Activated T-helper 17 cell treated with anti-CD3 and anti-CD28 coated beads, Interleukin-2, amount 50 U/mL, for 72 hours (primary cell): ENCODE measurements at places on chromosomes 13 and 19. TPM values are rescaled to one million over a fixed set of nuclear protein-coding genes. Genes with fewer than 3 reads are reported as not detected.
A peak's percentile ranks its signal among the peaks of the same experiment; 100 is the strongest.

The SUGP2 gene
- total RNA-seq: 120 TPM

The SYNE4 gene
- 1.5 TPM for total RNA-seq

The LENG9 gene
- total RNA-seq: 4.4 TPM

GRCh38 chr13:66553391-66553790 is 676.7 kb downstream of the PCDH9 start:
- no peak for ATAC-seq
- no peaks in the 10 kb centered on the region for H3K27me3 ChIP-seq
- no peaks in the 10 kb centered on the region for H3K4me1 ChIP-seq
- no peak overlapping the region for H3K27ac ChIP-seq
- no peaks in the 10 kb centered on the region for H3K36me3 ChIP-seq
- no peak overlapping the region for H3K4me3 ChIP-seq

GRCh38 chr13:48908381-48909055 is 67.2 kb upstream of the FNDC3A start:
- H3K4me1 ChIP-seq: no peaks in the 10 kb centered on the region
- H3K36me3 ChIP-seq: no peaks in the 10 kb centered on the region
- H3K27ac ChIP-seq: no peak overlapping the region
- H3K4me3 ChIP-seq: no peak overlapping the region

GRCh38 chr13:39538816-39539790 is 63.9 kb downstream of the LHFPL6 start:
- H3K27me3 ChIP-seq: peaks cover 16% of the 10 kb centered on the region
- no peaks in the 10 kb centered on the region for H3K4me1 ChIP-seq
- H3K27ac ChIP-seq: no peak overlapping the region
- ATAC-seq: no peak
- H3K4me3 ChIP-seq: no peak overlapping the region

GRCh38 chr19:37905946-37906868 is at the start of gene WDR87:
WDR87 (minus strand) TSS chr19:37906594; CDS start chr19:37898239, 8,355 bp downstream.
- peaks cover 15% of the 10 kb centered on the region for H3K4me1 ChIP-seq
- peak within 1 kb of the TSS; percentile 78 for H3K4me3 ChIP-seq
- H3K27ac ChIP-seq: peak within 1 kb of the TSS; percentile 68
- ATAC-seq: peak; percentile 12
- no peaks in the 10 kb centered on the region for H3K27me3 ChIP-seq

GRCh38 chr13:93226065-93226622 is 463 bp upstream of the GPC6 start:
- no peak overlapping the region for H3K27ac ChIP-seq
- H3K36me3 ChIP-seq: no peaks in the 10 kb centered on the region
- ATAC-seq: no peak
- peaks cover 39% of the 10 kb centered on the region for H3K27me3 ChIP-seq
- no peak overlapping the region for H3K4me3 ChIP-seq

- H3K36me3 ChIP-seq: no peaks in the 10 kb centered on the region
- H3K4me1 ChIP-seq: peaks cover 4% of the 10 kb centered on the region
- no peak overlapping the region for H3K4me3 ChIP-seq
- no peak for ATAC-seq
Observed at GRCh38 chr13:44810061-44810840, 179.0 kb downstream of the NUFIP1 start.

GRCh38 chr19:42441049-42441445 is 1.7 kb downstream of the CXCL17 start:
- peak overlapping the region; percentile 21 for H3K4me3 ChIP-seq
- ATAC-seq: peak; percentile 45
- H3K36me3 ChIP-seq: no peaks in the 10 kb centered on the region

DNA sequence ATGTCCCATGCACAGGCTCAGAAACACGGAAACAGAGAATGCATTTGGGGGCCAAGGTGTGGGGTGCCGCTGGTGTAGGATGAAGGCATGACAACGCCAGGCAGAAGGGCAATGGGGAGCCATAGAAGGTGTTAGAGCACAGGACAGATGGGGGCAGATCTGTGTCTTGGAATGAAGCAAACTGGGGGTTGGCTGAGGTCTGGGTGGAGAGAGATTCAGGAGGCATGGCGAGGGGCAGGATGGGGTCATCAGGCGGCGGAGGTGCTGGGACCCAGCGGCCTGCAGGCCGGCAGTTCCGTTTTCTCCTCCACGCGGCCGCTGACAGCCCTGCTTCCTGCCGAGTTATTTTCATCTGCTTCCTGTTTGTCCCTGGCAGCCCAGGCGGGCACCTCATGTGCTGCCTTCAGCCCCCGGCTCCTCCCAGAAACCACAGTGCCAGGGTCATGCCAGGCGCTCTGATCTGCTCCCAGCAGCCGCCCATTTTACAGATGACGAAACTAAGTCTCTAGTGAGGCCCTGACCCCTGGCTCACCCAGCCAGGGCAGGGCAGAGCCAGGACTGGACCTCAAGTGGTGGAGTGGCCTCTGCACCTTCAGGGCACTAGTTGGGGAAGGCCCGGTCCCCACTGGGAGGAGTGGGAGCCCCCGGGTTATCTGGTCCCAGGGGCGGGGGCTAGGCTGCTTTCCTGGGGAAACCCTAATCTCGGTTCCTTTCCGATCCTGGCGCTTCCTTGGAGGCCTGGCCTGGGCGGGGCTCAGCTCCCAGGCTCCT is 2.2 kb downstream of the ARHGAP45 start:
- no peaks in the 10 kb centered on the region for H3K27me3 ChIP-seq
- H3K27ac ChIP-seq: peak overlapping the region; percentile 88
- ATAC-seq: peak; percentile 59
- peaks cover 60% of the 10 kb centered on the region for H3K36me3 ChIP-seq

DNA sequence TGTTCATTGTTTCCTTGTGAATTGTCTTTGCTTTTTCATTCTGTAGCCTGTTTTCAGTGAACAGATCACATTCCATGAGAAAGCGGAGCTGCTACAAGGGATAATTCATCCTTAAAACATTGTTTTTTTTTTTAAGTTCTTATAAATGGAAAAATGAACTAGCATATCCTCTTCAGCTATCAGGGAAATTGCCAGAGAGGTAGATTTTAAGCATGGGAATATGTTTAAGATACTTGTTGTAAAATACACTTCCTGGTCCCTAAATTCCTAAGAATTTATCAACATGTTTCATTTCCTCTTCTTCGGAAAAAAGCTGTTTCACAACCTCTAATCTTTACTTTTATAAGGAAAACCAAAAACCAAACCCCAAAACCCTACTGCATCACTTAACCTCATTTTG is 238.0 kb downstream of the POSTN start:
- H3K4me1 ChIP-seq: no peaks in the 10 kb centered on the region
- no peak overlapping the region for H3K4me3 ChIP-seq
- no peak for ATAC-seq
- H3K27ac ChIP-seq: no peak overlapping the region
- H3K27me3 ChIP-seq: no peaks in the 10 kb centered on the region

- H3K27ac ChIP-seq: no peak overlapping the region
- no peaks in the 10 kb centered on the region for H3K27me3 ChIP-seq
- no peaks in the 10 kb centered on the region for H3K4me1 ChIP-seq
- no peak for ATAC-seq
- H3K4me3 ChIP-seq: no peak overlapping the region
Observed at GRCh38 chr19:3642296-3642695, 15.7 kb upstream of the CACTIN start.

DNA sequence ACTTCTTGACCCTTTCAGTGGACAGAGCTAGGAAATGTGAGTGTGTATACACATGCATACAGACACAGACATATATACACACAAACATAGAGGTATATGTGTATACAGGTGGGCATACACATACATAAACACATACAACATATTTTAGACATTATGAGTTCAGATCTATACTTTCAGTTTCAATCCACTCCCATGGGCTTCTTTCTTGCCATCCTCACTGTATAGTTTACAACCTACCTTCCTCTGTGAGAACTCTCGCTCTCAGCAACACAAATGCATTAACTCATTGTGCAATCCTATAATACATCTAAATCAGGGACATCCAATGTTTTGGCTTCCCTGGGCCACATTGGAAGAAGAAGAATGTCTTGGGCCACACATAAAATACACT is 21.2 kb upstream of the SCEL start:
- ATAC-seq: no peak
- H3K27ac ChIP-seq: no peak overlapping the region
- H3K36me3 ChIP-seq: no peaks in the 10 kb centered on the region
- H3K27me3 ChIP-seq: peaks cover 4% of the 10 kb centered on the region
- peaks cover 4% of the 10 kb centered on the region for H3K4me1 ChIP-seq

DNA sequence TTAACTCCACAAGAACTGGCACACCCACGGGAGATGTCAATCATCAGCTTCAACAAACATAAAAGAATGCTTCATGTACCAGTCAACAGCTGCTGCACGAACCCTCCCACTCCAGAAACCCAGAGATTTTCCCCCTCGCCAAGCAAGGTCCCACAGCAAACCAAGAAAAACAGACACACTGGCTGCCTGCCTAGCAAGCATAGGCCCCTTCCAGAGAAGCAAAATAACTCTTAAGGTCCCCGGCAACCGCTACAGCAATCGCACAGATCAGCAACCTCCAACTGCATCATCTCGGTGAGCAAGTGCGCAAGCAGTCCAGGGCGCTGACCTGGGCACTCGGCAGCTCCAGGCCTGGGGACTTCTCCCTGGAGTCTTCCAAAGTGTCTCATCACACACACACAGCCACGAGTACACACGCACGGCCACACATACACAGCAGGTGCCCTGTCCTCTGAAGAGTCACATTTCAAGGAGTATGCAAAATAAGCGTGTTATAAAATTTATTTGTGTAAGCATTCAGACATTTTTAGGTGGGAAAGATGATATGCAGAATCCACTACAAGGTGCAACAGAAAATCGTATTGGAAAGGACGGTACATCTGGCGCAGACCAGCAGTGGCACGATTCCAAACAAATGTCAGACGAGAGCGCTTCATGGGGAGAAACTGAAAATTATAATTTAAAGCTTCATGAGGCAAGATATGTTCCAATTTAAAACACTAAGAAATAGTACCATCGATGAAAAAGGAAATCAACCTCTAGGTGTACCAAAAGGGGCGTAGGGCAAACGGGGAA is 125.0 kb downstream of the STK24 start:
- H3K36me3 ChIP-seq: peaks cover 100% of the 10 kb centered on the region
- H3K27ac ChIP-seq: peak overlapping the region; percentile 73
- H3K4me1 ChIP-seq: peaks cover 18% of the 10 kb centered on the region
- no peaks in the 10 kb centered on the region for H3K27me3 ChIP-seq
- no peak overlapping the region for H3K4me3 ChIP-seq
- ATAC-seq: no peak

DNA sequence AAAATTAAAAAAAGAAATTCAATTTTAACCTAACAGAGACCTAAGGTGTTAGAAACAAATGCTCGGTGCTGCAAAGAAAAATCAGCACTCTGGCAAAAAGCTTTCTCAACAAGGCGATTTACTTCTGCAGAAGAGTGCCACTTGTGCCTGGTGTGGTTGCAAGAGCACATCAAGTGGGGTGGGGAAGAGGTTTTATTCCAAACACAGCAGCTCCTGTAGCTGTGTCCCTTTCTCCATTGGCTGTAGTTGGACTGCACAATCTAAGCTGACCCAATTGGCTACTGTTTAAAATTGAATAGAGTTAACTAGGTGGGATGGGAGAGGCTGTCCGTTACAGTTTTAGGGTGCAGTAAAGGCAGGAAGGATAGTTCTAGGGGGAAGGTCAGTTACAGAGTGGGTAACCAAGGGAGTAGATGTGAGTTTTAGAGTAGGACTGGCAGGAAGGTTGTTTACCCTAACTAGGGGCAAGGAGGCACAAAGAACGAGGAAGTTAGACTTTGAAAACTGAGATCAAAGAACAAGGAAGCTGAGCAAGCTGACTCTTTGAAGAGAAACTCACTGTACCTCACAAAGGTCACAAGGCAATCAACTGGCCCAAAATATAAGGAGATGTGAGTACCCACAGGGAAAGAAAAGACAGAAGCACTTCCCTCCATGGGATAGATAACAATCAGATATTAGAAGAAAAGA is 145.7 kb downstream of the LIG4 start:
- H3K27me3 ChIP-seq: no peaks in the 10 kb centered on the region
- no peak overlapping the region for H3K27ac ChIP-seq
- no peak for ATAC-seq
- H3K36me3 ChIP-seq: no peaks in the 10 kb centered on the region

DNA sequence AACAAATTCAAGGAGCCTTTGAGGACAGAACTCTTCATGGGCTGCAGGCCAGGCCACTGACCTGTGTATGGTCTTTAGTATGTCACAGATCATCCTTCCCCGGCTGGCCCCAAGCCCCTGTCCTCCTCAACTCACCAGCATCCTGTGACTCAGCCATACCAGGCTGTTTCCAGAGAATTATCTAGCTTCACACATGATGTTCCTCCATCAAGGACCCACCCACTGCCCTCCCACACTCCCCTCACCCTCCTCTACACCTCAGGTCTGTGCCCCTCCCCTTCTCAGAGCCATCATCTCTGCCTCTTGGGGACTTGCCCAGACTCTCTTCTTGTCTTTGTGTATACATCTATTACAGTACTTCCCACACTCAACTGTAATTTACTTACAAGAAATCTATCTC is 14.7 kb downstream of the DCT start:
- no peaks in the 10 kb centered on the region for H3K4me1 ChIP-seq
- H3K4me3 ChIP-seq: no peak overlapping the region
- H3K36me3 ChIP-seq: no peaks in the 10 kb centered on the region
- H3K27me3 ChIP-seq: no peaks in the 10 kb centered on the region
- ATAC-seq: peak; percentile 18

- ATAC-seq: peak; percentile 91
- H3K27ac ChIP-seq: peak overlapping the region; percentile 85
- peaks cover 25% of the 10 kb centered on the region for H3K4me1 ChIP-seq
- H3K27me3 ChIP-seq: no peaks in the 10 kb centered on the region
- peaks cover 37% of the 10 kb centered on the region for H3K36me3 ChIP-seq
- peak overlapping the region; percentile 60 for H3K4me3 ChIP-seq
Observed at GRCh38 chr19:46924874-46925547, 64.2 kb downstream of the ARHGAP35 start.

DNA sequence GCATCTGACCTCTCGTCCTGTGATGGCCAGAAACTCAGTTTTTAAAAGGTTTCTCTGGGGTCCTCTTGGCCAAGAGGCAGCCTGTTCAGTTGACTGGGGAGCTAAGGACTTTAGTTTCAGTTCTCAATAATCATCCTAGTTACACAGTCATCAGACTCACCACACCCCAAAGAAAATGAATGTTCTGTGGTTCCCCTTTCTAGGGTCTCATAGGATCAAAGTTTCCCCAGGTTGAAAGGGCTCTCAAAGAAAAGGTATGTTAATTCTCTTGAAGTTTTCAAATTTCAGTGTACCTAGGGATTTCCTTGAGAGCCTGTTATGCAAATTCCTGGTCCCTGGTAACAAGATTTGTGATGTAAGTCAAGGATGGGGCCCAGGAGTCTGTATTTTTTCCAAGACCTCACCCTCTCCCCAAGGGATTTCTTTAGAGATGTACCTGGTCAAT is 94.9 kb downstream of the FAM216B start:
- peaks cover 13% of the 10 kb centered on the region for H3K4me1 ChIP-seq
- no peaks in the 10 kb centered on the region for H3K36me3 ChIP-seq
- H3K27ac ChIP-seq: peak overlapping the region; percentile 68
- no peaks in the 10 kb centered on the region for H3K27me3 ChIP-seq
- H3K4me3 ChIP-seq: peak overlapping the region; percentile 13

DNA sequence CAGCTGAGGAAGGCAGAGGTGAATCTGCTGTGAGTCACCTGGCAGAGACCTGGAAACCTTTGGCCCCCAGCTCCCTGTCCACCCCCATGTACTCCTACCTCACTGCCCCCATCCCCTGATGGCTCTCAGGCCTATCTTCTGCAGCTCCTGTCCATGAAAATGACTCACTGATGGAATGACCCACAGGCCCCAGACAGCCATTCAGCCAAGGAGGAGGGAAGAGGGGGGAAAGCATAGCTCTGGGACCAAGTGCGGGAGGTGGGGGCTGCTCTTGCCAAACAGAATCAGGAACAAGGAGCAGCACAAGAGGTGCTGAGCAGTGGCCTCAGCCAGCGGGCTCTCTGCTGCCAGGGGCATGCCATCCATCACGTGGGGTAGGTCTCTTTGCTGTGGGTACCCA is 111.4 kb upstream of the C1QTNF9B start:
- H3K4me3 ChIP-seq: no peak overlapping the region
- no peaks in the 10 kb centered on the region for H3K36me3 ChIP-seq
- ATAC-seq: no peak
- no peaks in the 10 kb centered on the region for H3K4me1 ChIP-seq
- peaks cover 3% of the 10 kb centered on the region for H3K27me3 ChIP-seq
